ENCODE measurements at places on chromosomes 4 and X.

GRCh38 chr4:72446353-72447055 lies 122.5 kb downstream of the ADAMTS3 start:
- DNase-seq, result no peak

DNA sequence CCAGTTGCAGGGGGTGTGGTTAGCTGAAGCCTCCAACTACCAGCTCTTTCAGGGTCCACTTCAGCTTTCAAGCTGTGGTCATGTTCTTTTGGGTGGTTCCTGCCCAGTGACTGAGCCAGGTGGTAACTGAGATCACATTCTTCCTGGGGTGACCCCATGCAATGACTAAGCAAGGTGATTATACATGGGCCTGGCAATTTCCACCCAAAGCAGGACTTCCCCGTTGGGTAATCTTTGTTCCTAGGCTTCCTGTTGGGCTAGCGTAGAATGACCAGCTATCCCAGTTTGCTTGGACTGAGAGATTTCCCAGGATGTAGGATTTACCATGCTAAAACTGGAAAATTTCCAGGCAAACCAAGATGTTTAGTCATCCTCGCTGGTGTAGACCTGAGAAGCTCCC lies 18.4 kb upstream of the MAGEB17 start:
- DNase-seq, result no peak

GRCh38 chr4:161906836-161907589 lies 256.8 kb downstream of the FSTL5 start:
- DNase-seq, result no peak

GRCh38 chrX:31547416-31547815 lies 475.6 kb upstream of the FTHL17 start:
- DNase-seq, result no peak

GRCh38 chr4:727576-727975 lies 21.9 kb downstream of the PCGF3 start:
- peak; percentile 32 for DNase-seq

GRCh38 chr4:149765630-149766029 lies 50.0 kb downstream of the IQCM start:
- DNase-seq, result peak; percentile 27

DNA sequence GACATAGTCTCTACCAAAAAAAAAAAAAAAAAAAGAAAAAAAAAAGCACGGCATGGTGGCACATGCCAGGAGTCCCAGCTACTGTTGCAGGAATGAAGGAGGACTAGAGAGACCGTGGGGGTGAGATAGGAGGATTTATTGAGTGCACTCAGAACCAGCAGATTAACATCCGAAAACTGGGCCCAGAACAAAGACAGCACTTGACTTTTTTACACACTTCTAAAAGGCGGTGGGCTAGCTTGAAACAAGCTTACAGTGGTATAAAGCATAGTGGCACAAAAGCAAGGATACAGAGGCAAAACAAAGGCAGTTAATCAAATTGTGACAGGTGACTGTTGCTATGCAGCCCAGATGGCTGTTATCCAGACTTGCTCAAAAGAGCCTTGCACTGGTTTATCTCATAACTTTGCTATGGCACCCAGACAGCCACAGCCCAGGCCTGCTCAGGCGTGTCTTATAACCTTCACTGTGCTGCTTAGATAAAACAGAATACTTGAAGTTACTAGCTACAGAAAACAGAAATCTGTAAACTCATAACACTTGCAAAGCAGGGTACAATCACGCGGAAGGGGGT lies 9.9 kb upstream of the PI4K2B start:
- DNase-seq, result peak; percentile 39

GRCh38 chrX:107894038-107894437 lies 68.4 kb downstream of the MID2 start:
- DNase-seq, result peak; percentile 61

DNA sequence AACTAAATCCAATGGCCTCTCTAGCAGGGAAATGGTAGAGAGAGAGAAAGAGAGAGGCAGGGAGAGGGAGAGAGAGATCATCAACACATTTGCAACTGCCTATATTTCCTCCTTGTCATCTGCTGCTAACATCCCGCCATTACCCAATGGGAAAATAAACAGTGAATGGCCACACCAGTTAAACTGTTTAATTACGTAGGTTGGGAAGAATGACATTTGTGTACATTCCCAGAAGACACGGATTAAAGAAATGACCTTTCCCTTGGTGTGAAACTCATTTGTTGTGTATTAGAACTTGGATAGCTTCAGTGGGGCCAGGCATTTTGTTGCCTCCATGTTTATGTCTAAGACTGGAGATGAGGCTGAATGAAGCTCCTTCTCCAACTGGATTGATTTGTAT lies 95.8 kb upstream of the GPC4 start:
- DNase-seq, result no peak

DNA sequence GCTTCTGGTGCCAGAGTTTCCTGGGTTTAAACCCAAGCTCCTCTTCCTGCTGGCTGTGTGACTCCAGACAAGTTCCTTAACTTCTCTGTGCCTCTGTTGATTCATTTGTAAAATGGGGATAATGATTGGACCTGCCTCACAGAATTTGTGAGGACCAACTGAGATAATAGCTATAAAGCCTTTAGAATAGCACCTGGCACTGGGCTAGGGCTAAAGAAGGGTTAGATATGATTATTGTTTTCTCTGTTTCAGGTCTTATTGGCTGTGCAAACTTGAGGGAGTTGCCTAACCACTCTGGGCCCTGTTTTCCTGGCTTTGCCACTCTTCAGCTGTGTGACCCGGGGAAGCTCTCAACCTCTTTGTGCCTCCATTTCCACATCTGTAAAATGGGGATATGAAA lies 37.8 kb downstream of the LGI2 start:
- no peak for DNase-seq

DNA sequence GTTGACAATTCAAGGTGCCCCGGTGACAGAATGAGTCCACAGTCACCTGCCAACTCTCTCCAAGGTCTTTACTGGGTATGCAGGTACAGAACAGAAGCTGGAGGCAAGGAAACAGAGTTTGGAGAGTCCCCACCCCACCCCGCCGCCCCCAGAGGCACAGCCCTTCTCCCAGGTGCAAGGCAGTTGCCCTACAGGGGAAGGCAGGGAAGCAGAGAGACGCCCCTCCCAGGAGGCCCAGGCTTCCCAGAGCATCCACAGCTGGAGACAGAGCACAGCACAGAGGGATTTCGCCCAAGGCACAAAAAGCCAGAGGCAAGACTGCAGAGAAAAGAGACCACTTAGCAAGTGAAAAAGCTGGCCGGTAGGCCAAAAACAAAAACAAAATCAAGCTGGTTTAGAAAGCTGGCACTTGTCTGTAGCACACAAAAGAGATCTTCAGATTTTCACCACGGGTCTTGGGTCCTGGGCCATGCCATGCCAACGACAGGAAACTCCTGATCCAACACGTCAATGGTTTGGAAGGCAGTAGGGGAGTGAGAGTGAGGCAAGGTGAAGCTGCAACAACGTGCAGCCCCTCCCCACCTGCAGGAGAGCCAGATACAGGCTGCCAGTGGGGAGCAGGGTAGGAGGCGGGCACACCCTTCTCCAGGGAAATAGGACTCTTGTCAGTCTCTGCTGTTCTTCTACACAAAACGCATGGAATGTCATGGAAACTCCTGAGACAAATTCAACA lies 113.3 kb downstream of the AFAP1 start:
- DNase-seq, result no peak

DNA sequence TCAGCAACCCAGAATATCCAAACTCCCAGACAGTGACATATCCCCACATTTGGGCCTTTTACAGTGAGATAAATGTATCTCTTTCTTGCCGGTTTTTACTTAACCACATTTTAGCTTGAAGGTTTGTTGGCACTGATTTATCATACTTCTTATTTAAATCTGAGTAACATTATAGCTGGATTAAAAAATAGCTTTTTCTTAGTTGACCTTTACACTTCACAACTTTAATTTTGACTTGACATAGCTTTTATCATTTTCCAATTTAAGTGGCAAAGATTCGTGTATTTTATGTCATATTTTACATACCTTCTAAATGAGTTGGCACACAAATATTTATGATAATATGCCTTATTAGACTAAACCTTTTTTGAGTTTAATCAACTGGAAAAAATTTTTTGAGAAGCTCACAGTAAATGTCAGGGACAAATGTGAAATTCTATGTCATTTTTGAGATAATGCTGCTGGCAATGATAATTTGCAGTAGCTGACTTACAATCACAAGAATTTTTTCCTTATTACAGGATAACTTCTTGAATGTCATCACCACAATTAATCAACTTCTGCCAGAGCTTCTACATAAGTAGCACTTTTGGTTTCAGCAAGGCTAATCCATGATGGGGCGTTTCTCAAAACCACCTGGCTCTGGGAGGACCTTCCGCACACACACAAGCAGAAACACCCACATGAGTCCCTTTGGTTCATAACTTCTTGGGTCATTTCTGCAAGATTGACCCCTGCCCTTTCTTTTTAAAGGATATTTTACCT lies 80.3 kb downstream of the SYTL5 start:
- DNase-seq, result no peak

DNA sequence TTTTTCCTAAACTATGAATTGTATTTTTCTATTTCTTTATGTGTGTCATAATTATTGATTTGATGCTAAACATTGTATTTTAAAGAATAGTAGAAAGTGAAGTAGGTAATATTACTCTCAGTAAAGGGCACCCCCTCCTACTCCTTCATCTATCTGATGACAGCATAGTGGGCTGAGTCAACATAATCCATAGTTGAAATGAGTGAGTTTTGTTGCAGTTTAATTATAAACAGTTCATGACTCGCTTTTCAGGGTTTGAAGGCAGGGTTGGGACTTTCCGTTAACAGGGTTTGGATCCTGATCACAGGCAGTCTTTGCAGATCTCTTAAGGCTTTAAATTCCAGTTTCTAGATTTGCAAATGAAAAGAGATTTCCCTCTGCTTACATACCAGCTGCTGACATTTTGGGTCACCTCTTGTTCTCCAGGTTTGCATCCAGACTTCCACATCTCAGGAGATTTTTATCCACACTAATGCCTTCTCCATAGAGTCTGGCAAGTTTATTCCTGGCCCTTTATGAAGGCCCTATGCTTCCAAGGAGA lies 54.0 kb upstream of the TACR3 start:
- no peak for DNase-seq

- DNase-seq, result no peak
Observed at GRCh38 chrX:148615491-148615890, 115.1 kb downstream of the AFF2 start.

DNA sequence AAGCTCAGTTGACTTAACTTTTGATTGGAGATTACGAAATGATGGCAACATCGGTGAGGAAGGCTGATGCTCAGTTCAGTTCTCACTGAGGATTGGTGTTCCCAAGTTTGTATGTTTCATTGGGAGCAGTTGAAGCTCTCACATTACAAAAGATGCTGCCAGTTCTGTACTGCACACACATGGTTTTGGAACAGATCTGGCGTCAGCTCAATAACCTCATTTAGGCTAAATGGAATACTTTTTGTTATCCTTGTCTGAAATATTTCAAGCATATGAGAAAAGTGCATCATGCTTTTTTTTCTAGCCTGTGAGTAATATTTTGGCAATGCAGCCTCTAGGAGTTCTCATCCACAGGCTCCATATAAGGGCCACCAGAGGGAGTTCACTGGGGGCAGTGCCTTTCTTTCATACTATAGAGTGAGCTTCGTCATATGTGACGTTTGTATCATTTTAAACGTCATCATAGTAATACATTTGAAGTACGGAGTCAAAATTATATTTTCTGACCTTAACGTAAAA lies 4.1 kb downstream of the ENPEP start:
- peak; percentile 96 for DNase-seq

- no peak for DNase-seq
Observed at GRCh38 chrX:42495139-42495538, 282.8 kb downstream of the PPP1R2C start.

DNA sequence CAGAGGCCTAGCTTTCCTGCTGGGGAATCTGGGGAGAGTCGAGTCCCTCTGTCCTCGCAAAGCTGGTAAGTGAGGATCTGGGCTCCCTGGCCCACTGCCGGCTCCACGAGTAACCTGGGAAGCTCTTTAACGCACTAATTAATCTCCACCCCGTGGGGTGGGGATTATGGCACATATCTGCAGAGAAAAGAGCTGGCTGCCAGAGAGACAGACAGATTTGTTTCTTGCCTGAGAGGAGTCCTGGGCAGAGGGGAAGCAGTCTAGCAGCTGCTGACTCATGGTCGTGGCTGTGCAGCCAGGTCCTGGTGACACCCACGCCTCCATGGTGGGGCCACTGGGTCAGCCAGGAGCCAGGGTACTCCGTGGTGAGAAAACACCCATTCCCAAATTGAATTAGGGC lies 14.0 kb downstream of the SORCS2 start:
- peak; percentile 69 for DNase-seq

GRCh38 chr4:108247387-108248049 lies 78.8 kb upstream of the LEF1 start:
- DNase-seq, result peak; percentile 13

DNA sequence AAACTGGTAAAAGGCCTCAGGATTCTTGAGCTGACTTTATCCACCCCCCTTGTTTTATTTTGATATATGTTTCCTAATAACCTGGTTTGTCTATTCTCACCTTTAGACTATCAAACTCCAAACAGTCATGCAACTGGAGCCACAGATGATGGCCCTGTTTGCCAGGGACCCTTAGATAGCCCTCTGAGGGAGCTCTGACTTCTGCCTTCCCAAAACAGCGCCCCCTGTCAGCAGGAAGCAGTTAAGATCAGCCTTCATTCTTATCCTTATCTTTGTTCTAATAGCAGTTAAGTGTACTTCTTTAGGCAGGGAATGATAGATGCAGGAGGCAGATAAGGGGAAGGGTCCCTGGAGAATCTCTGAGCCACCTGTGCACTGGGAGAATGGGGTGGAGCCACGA lies 27.5 kb upstream of the CXCL13 start:
- DNase-seq, result no peak
